Ureter (tissue), 1 donor: ENCODE measurements at places on chromosomes 4 and X. TPM values are rescaled to one million over a fixed set of nuclear protein-coding genes. Genes with fewer than 3 reads are reported as not detected.
A peak's percentile ranks its signal among the peaks of the same experiment; 100 is the strongest.

- no peak for DNase-seq
These were observed 11.5 kb downstream of the PARM1 start for GRCh38 chr4:74944354-74944793.

GRCh38 chr4:1622238-1622637 lies 61.9 kb downstream of the FAM53A start:
- DNase-seq, result no peak

DNA sequence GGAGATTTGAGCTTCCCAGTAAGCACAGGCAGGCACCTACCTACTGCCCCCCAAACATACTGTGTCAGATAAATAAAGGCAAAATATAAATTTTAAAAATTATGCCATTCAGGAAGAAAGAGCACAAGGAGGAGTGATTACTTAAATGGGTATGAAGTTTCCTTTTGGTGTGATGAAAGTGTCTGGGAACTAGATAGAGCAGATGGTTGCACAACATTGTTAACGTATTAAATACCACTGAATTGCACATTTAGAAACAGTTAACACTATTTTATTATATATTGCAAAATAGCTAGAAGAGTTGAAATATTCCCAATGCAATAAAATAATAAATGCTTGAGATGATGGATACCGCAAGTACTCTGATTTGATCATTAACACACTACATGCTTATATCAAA lies 374.7 kb upstream of the FGF13 start:
- no peak for DNase-seq

- no peak for DNase-seq
These were observed 61.3 kb upstream of the TXK start for GRCh38 chr4:48195374-48195773.

GRCh38 chrX:19885732-19886131 lies 1.7 kb downstream of the SH3KBP1 start:
- no peak for DNase-seq

- no peak for DNase-seq
These were observed 25.7 kb downstream of the ZNF185 start for GRCh38 chrX:152923599-152923998.

DNA sequence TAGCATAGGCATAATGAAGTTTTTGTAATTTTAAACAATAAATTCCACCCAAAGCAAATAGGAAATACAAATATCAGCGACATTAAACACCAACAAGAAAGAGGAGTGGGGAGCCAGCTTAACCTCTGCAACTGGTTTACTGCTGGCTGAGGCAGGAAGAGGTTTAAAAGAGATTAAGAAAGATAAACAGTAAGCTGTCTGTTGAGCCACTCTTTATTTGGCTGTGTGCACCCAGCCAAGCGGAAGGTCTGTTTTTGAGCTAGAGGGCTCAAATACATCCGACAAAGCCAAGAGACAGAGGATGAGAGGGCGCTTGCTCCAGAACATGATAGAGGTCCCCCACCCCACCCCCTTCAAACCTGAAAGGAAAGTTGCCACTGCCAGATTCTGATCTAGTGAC lies 191.4 kb downstream of the MGST2 start:
- DNase-seq, result no peak

Gene TMPRSS11F
- not detected for total RNA-seq

GRCh38 chr4:129806986-129807385 lies 711.0 kb downstream of the C4orf33 start:
- no peak for DNase-seq

Gene FATE1
- not detected for total RNA-seq

DNA sequence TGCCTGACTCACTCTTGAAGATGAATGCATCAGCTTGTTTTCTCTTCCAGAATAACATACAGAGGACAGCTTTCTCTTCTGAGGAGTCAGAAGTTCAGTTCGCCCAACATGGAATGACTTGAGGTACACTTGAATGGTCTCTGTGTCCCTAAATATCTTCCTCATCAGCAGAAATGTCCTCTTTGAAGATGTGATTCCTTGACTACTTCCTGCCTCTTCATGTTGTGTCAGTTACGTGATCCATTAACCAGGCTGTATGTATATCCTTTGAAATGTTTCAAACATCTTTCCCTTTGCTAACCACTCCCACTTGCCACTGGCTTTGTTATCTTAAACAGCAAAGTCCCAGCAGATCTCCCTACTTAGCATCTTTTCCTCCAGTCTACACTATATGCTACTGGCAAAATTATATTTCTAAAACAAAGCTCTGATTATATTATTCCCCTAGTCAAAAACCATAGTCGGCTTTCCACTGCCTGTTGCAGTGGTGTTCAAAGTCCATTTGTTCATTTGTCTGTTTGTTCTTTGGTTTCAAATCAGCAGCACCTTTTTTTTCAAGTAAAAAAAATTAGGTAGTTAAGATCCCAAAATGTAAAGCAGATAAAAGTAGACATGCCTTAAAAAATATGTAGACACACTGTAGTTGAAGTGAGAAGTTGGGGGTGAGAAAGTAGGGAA lies 82.1 kb upstream of the PAK3 start:
- no peak for DNase-seq

DNA sequence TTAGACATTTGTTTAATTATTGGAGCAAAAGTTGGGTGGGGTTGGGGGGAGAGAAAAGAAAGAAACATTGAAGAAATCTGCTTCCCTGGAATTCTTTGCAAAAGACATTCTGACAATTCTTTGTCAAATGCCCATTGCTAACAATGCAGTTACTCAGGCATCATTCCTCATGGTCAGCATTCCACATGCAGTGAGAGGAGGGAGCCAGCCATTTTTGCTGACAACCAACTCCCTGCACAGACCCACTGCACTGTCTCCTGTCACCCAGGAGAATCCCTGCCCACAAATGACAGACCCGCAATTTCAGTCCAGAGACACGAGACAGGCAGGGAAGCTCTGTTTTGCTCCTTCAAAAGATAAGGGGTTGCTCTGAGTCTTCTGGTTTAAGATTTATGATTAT lies 985.1 kb upstream of the SLIT2 start:
- DNase-seq, result no peak

Gene NR3C2
- 31.6 TPM for total RNA-seq

Gene CCKAR
- not detected for total RNA-seq

Gene GLRB
- 2.4 TPM for total RNA-seq

DNA sequence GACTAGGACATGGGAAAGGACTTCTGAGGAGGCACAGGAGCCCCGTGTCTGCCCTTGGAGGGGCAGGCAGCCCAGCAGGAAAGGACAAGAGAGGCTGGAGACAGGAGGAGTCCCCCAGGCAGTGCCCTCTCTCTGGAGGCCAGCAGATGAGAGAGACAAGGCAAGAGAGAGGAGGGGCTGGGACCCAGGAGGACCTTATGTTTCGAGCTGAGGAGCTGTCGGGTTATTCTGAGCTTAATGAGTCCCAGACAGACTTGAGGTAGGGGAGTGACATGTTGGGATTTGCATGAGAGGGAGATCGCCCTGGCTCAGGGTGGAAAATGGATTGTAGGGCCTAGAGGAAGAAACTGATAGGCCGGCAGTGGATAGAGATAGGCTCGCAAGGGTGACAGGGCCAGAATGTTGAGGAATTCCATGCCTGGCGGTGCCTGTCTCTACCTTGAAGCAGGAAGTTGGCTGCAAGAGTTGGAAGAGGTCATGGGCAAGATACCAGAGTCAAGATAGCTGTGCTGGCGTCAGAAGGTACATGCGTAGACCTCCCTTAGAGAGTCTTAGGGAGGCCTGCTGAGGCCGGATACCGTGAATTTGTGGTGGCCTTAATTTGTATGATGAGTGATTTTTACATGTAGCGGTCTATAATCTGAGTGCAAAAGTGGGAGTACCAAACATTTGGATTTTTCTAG lies 19.4 kb downstream of the STOX2 start:
- DNase-seq, result no peak

Gene MTCP1
- 17.7 TPM for total RNA-seq

DNA sequence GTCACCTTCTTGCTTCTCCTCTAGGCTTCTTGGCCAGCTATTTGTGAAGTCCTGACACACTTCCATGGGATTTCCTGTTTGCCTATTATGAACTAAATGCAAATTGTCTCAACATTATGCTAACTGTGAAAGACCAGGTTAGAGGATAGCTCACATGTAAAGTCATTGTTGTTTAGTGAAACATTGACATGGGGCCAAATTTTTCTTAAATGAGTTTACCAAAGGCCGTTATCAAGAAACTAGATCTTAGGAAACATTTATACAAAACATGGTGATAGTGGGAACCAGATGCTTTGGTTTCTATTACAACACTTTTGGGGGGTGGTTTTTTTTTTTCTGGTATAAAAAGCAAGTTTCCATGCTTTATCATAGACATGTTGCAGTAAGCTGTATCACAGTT lies 466.8 kb upstream of the FAM241A start:
- no peak for DNase-seq

DNA sequence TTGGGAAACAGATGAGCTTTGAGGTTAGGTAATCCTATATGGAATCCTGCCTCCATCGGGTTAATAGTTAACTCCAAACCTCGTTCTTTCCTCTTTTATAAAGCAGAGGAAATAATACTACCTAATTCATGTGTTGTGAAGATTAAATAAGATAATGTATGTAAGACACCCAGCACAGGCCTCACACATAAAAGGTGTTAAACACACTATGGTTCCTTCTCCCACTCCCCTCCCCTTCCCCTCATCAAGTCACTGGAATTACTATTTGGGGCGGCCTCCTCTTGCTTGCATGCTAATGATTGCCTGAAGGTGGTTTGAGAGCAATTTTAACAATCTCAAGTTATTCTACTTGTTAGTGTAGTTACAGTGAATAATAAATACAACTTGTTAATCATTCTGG lies 404.4 kb upstream of the RASGEF1B start:
- DNase-seq, result no peak

Gene SLC9B1
- 1.8 TPM for total RNA-seq

DNA sequence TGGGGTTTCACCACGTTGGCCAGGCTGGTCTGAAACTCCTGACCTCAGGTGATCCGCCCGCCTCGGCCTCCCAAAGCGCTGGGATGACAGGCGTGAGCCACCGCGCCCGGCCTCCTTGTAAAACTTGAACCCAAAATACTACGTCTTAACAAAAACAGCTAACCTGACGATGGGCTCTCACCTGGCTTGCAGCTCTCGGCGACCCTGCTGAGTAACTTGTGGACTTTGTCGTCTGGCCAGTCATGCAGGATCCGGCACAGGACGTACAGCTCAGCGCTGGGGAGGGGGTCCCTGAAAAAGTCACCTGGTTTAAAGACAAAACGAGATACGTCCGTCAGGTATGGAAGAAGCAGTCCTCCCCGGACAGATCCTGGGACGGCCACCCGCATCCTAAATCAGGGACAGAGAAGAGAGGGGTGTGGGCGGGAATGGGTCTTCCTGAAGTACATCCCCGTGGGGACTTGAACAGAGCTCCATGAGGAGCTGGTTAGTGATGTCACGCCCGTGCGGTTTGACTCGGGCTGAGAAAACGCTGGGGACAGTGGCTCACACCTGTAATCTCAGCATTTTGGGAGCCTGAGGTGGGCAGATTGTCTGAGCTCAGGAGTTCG lies 20.7 kb upstream of the SLC25A6 start:
- DNase-seq, result no peak

- peak; percentile 71 for DNase-seq
These were observed 10.5 kb downstream of the PTTG2 start for GRCh38 chr4:37970702-37971101.

- no peak for DNase-seq
These were observed 53.8 kb downstream of the RNF150 start for GRCh38 chr4:141079393-141079930.

GRCh38 chr4:147794314-147794680 lies 62.4 kb downstream of the ARHGAP10 start:
- DNase-seq, result no peak

- no peak for DNase-seq
These were observed 8.2 kb upstream of the IQCM start for GRCh38 chr4:149823769-149824221.

- no peak for DNase-seq
These were observed 59.4 kb upstream of the ARSJ start for GRCh38 chr4:114038762-114039387.

Gene ZMYM3
- total RNA-seq, result 28.9 TPM

Gene CT83
- not detected for total RNA-seq

GRCh38 chr4:116632269-116632668 lies 453.1 kb downstream of the TRAM1L1 start:
- DNase-seq, result no peak

DNA sequence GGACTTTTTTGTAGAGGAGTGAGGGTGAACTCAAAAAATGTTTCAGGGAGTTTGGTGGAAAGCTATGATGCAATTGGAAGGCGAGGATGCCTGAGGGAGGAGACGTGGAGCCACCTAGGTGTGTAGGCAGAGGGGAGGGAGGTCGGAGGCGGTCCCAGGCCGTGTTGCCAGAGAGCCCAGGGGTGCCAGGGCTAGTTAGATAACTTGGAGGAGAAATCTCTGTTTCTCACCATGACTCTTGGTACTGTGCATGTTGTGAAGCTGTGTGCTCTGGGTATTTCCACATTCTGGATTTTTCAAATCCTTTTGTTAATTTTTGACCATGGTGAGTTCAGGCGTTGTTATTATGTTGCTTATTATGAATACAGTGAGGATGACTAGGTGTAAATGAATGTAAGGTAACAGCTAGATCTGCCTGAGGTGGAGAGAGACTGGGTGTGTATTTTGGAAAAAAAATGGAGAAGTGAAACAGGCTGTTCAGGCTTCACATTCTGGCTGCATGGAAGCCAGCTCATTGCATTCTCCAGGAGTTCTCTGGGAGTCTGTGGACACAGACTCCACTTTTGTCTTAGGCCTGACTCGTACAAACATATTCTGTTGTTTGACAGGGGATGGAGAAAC lies 4.5 kb downstream of the RAB9A start:
- DNase-seq, result no peak

Gene KCND1
- total RNA-seq, result 3.4 TPM

Gene PAGE2B
- total RNA-seq, result not detected

- DNase-seq, result no peak
These were observed 22.3 kb upstream of the NSG1 start for GRCh38 chr4:4364486-4365208.

- no peak for DNase-seq
These were observed 8.8 kb upstream of the AMMECR1 start for GRCh38 chrX:110326712-110327111.

GRCh38 chr4:153114771-153115321 lies 89.4 kb upstream of the TRIM2 start:
- no peak for DNase-seq

- no peak for DNase-seq
These were observed 94.1 kb downstream of the NEUROG2 start for GRCh38 chr4:112421911-112422310.
